ENCODE measurements at places on chromosomes 7 and 10.

DNA sequence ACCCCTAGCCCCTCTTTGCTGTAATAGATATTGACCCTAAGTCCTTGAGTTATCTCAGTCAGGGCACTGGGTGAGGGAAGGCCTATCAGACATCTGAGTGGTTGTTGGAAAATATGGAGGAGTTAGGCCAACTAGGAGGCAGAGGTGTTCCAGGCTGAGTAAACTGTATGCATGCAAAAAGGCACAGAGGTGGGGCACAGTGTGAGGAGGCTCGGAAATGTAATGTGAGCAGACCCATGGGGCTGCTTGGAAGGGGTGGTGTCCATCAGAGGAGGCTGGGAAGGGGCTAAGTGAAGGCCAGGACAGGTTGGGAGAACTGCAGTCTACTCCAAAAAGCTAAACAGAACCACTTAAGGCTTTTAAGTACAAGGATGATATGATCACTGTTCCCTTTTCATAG lies 323.2 kb upstream of the BMPER start:
- no peak for DNase-seq

- no peak for DNase-seq
These were observed 146.9 kb downstream of the TPST1 start for GRCh38 chr7:66352071-66352470.

GRCh38 chr7:97126483-97127171 lies 9.1 kb downstream of the SDHAF3 start:
- DNase-seq: no peak

DNA sequence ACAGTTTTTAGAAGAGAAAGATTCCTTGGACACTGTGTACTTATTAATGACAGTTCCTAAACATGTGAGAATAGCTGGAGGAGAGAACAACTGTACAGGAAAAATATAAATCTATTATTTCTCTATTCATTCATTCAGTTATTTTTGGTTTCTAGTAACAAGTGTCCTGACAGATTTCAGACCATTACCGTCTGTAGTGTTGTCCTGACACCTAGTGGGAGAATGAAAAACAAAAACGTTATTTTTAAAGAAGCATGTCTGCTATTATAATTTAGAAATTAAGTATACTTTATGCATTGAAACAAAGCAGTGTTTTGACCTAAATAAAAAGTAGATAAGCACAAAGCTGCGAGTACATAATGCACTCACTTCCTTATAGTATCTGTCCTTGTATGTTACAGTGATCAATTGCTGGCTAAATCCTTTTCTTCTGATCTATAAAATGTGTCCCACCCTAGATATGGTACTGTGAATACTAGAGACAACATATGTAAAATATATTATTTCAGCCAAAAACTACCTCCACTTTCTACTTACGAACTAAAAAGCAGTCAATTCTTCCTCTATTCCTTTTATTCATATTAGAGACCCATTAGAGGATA lies 575.6 kb downstream of the ARL4A start:
- DNase-seq: no peak

DNA sequence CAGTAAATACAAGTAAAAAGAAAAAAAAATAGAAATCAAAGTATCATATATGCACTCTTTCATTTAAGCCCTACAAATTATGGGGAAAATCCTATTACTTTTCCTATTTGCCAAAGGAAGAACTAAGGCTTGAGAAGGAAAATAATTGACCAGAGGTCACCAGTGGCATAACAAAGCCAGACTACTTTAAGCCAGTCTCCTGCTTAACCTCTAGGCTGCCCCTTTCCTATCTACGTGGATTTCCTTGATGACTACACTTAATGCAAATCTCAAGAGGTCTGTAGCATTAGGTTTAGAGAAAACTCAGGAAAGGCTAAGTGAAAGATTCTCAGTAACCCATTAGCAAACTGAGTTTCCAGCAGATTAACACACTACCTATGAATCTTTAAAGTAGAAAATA lies 49.8 kb downstream of the TPK1 start:
- no peak for DNase-seq

GRCh38 chr10:33833566-33833965 lies 499.1 kb upstream of the NRP1 start:
- no peak for DNase-seq

- no peak for DNase-seq
These were observed 238.1 kb upstream of the ZWINT start for GRCh38 chr10:56599201-56599600.

DNA sequence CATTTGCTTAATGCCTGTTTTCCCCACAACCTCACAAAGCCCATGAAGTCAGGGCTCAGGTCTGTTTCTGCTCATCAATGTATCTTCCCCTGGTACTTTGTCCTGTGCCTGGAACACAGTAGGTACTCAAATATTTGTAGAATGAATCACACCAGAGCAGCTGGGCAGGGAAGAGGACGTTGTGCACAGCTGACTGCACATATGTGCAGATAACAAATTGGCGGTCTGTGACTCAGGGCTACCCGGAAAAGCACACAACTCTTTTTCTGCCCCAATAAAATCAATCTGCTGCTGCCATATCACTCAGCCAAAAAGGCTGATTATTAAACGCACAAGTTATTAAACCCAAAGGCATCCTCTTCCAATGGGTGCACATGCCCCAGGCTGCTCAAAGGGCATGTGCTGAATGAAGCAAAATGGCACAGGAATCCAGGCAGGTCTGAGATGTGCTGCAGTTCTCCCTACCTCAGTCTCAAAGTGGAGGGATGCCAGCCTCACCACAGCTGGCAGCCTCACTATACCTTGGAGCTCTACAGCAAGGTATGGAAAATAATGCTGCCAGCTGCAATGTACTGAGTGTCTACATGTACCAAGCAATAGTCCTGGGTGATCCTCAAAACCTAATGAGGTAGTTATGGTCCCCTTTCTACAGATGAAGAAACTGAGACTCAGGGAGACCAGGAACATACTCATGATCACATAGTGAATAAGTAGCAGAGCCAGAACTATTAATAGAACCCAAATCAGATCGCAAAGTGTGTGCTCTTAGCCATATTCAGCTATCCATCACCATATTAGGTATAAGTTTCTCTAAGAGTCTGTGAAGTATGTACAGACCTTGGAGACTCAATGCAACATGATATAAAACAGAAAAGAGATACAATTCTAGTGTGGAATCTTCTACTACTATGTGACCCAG lies 43.4 kb downstream of the SORBS1 start:
- no peak for DNase-seq

GRCh38 chr10:69655868-69656555 lies 26.0 kb downstream of the FAM241B start:
- no peak for DNase-seq

GRCh38 chr7:114531326-114531725 lies 116.7 kb downstream of the FOXP2 start:
- DNase-seq: no peak

DNA sequence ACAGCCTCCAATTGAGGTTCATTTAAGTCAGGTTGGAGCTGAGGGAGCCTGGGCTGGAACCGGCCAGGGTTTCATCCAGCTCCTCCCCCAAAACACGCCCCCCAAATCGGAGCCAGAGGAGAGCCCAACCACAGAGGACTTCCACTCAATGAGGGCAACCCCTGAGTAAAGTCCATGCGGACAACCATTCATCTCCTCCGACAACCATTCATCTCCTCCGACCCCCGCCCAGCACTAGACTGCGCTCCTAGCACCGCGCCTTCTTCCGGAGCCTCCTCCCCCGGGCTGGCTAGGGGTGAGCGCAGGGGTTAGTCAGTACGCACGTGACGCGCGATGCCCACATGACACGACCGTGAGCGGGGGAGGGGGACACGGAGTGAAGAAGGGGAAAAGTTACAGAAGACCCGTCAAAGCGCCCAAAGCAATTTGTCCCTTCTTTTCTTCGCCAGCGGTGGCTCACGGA lies 1.4 kb downstream of the MAGI2 start:
- DNase-seq: no peak

DNA sequence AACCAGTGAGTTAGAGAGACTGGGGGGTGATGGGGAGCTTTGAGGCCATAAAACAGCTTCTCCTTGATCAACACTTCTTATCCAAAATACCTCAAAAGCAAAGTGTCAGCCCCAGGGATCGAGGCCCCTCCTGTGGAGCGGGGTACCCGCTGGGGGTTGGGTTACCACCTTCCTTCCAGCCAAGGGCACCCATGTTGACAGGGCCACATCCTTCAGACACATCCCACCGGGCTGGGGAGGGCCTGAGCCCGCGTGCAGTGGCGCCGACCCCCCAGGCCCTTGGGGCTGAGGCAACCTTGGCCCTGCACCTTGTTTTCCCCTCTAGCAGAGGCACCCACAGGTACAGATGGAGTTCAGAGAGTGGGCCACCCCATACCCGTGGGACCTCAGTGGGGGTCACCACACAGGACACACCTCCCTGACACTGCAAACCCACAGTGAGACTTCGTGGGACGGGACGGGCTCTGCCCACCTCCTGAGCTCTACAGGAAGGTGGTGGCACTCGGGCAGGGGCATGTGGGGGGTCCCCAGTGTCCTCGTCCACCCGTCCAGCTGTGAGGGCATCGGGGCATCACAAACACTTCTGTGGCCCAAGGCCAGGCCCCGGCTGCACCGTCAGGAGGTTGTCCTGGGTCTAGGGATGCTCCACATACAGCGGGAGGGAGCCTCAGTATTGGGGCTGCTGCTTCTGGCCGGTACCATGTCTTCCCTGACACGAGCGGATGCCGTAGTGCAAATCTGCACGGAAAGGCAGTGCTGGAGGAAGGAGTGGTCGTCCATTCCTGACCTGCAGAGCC lies 10.7 kb downstream of the DPYSL4 start:
- DNase-seq: no peak

- DNase-seq: no peak
These were observed 1055.1 kb downstream of the NXPH1 start for GRCh38 chr7:9488555-9488954.

GRCh38 chr10:129467359-129468064 lies 471 bp downstream of the MGMT start:
- DNase-seq: no peak

GRCh38 chr10:133420579-133420978 lies 3.8 kb downstream of the SPRN start:
- DNase-seq: no peak

GRCh38 chr7:50339990-50340500 lies 35.5 kb downstream of the IKZF1 start:
- no peak for DNase-seq

GRCh38 chr10:88226891-88227290 lies 356.2 kb downstream of the RNLS start:
- no peak for DNase-seq

Measured in stimulated activated CD8-positive, alpha-beta memory T cell treated with anti-CD3 and anti-CD28 coated beads, Interleukin-15, amount 100 ng/mL, for 4 hours (primary cell).